ENCODE measurements at places on chromosomes 12 and 14. TPM values are rescaled to one million over a fixed set of nuclear protein-coding genes. Genes with fewer than 3 reads are reported as not detected.

GRCh38 chr12:113077057-113077858 lies 20.7 kb downstream of the DTX1 start:
- peaks cover 62% of the 10 kb centered on the region for H3K27me3 ChIP-seq
- DNase-seq: no peak
- H3K4me3 ChIP-seq: no peak overlapping the region
- H3K4me1 ChIP-seq: no peaks in the 10 kb centered on the region
- H3K36me3 ChIP-seq: no peaks in the 10 kb centered on the region

- no peak overlapping the region for H3K27ac ChIP-seq
- H3K36me3 ChIP-seq: peaks cover 2% of the 10 kb centered on the region
- no peak overlapping the region for H3K4me3 ChIP-seq
- peaks cover 7% of the 10 kb centered on the region for H3K27me3 ChIP-seq
- peaks cover 14% of the 10 kb centered on the region for H3K4me1 ChIP-seq
Observed at GRCh38 chr12:115210533-115211252, 526.7 kb upstream of the TBX3 start.

GRCh38 chr12:49871263-49871561 lies 28.3 kb upstream of the BCDIN3D start:
- peaks cover 19% of the 10 kb centered on the region for H3K4me1 ChIP-seq
- H3K27ac ChIP-seq: no peak overlapping the region
- H3K27me3 ChIP-seq: no peaks in the 10 kb centered on the region
- DNase-seq: no peak

DNA sequence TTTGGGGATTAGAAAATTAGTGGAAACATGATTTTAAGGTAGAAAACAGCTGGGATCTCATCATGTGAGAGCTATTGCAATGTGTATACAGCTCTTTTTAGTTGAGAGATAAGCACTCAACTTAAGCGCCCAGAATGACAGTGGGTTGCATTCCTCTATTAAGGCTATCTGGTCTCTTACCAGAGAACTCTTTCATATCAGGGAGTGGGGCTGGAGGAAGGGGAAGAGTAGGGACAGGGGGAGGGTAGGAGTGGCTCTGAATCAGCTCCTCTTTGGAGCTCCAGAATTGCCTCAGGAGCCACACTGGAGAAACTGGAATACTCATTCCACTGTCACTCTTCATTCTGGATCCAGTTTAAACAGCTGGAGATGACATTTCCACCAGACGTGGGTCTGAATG lies 9.2 kb upstream of the PLEKHG3 start:
- no peak overlapping the region for H3K27ac ChIP-seq
- no peak for DNase-seq
- no peaks in the 10 kb centered on the region for H3K27me3 ChIP-seq
- peaks cover 16% of the 10 kb centered on the region for H3K4me1 ChIP-seq
- no peaks in the 10 kb centered on the region for H3K36me3 ChIP-seq

TSHR gene
- total RNA-seq: not detected

GRCh38 chr12:62632411-62632918 lies 165.8 kb downstream of the MON2 start:
- peak overlapping the region; percentile 82 for H3K4me3 ChIP-seq
- H3K4me1 ChIP-seq: peaks cover 25% of the 10 kb centered on the region
- no peaks in the 10 kb centered on the region for H3K27me3 ChIP-seq
- peak overlapping the region; percentile 65 for H3K27ac ChIP-seq
- no peak for DNase-seq

NR4A1 gene
- 7.6 TPM for total RNA-seq

- H3K36me3 ChIP-seq: no peaks in the 10 kb centered on the region
- peaks cover 14% of the 10 kb centered on the region for H3K4me1 ChIP-seq
- DNase-seq: no peak
- H3K4me3 ChIP-seq: no peak overlapping the region
- H3K27ac ChIP-seq: no peak overlapping the region
- H3K27me3 ChIP-seq: no peaks in the 10 kb centered on the region
Observed at GRCh38 chr12:44159216-44159615, 323.3 kb downstream of the TMEM117 start.

- H3K4me3 ChIP-seq: no peak overlapping the region
- no peaks in the 10 kb centered on the region for H3K27me3 ChIP-seq
- H3K4me1 ChIP-seq: no peaks in the 10 kb centered on the region
- H3K36me3 ChIP-seq: no peaks in the 10 kb centered on the region
Observed at GRCh38 chr12:101186291-101186690, 23.7 kb downstream of the SLC5A8 start.

DNA sequence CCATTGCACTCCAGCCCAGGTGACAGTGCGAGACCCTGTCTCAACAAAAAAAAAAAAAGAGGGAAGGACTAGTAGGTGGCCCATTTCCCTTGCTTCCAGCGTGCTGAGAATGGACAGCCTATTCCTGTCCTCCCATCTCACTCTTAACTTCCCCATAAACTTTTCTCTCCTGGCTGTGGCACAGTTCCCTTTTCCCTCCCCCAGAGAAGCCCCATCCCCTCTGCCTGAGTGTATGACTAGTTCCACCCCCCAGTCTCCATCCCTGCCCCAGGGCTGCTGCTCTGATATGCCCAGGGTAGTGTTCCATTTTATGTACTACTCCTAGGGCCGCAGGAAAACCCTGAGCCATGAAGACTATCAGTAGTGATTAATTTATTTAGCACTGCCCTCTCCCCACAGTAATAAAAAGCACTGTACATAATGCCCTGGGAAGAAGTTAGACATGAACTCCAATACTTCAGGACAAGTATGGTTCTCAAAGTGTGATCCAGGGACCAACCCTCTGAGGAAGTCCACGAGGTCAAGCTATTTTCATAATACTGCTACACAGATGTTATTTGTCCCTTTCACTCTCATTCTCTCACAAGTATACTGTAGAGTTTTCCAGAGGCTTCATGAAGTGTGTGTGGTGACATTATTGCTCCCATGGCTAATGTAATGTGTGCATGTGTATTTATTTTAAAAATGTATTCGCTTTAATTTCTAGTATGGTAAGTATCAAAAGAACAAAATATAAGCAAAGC lies 11.5 kb upstream of the CHD4 start:
- H3K4me1 ChIP-seq: peaks cover 8% of the 10 kb centered on the region
- DNase-seq: no peak
- H3K4me3 ChIP-seq: no peak overlapping the region
- H3K27me3 ChIP-seq: no peaks in the 10 kb centered on the region
- H3K36me3 ChIP-seq: no peaks in the 10 kb centered on the region
- no peak overlapping the region for H3K27ac ChIP-seq

GRCh38 chr14:22556021-22556989 lies 32.7 kb downstream of the DAD1 start:
- no peaks in the 10 kb centered on the region for H3K27me3 ChIP-seq
- peaks cover 39% of the 10 kb centered on the region for H3K4me1 ChIP-seq
- peaks cover 2% of the 10 kb centered on the region for H3K36me3 ChIP-seq
- no peak for DNase-seq
- peak overlapping the region; percentile 93 for H3K27ac ChIP-seq

GAS2L3 gene
- 6.3 TPM for total RNA-seq

- H3K27ac ChIP-seq: no peak overlapping the region
- no peaks in the 10 kb centered on the region for H3K27me3 ChIP-seq
- H3K4me1 ChIP-seq: no peaks in the 10 kb centered on the region
Observed at GRCh38 chr14:37493606-37494005, 101.4 kb downstream of the FOXA1 start.

SLC6A15 gene
- total RNA-seq: not detected

GRCh38 chr12:42704810-42705401 lies 115.4 kb upstream of the PRICKLE1 start:
- no peak for DNase-seq
- H3K36me3 ChIP-seq: no peaks in the 10 kb centered on the region
- H3K27me3 ChIP-seq: no peaks in the 10 kb centered on the region
- H3K4me3 ChIP-seq: no peak overlapping the region

TMEM117 gene
- total RNA-seq: 20.0 TPM

DNA sequence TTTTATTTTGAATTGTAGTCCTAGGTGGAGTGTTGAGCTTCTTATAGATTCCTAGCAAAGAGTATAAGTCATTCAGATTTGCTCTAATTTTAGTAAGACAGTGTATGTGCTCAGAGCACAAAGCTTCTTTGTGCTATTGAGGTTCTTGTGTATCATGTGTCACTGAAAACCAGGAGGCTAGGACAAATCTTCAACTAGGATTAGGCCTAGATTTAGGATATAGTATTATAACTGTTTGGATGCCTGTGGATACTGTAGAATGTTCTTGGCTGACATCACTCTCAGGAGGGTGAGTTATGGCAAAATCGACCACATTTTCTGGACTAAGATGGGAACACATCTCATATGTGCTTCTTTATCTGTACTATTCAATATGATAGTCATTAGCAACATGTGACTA lies 86.5 kb downstream of the DHRS2 start:
- DNase-seq: no peak
- H3K4me3 ChIP-seq: no peak overlapping the region
- H3K4me1 ChIP-seq: no peaks in the 10 kb centered on the region
- no peaks in the 10 kb centered on the region for H3K36me3 ChIP-seq

DNA sequence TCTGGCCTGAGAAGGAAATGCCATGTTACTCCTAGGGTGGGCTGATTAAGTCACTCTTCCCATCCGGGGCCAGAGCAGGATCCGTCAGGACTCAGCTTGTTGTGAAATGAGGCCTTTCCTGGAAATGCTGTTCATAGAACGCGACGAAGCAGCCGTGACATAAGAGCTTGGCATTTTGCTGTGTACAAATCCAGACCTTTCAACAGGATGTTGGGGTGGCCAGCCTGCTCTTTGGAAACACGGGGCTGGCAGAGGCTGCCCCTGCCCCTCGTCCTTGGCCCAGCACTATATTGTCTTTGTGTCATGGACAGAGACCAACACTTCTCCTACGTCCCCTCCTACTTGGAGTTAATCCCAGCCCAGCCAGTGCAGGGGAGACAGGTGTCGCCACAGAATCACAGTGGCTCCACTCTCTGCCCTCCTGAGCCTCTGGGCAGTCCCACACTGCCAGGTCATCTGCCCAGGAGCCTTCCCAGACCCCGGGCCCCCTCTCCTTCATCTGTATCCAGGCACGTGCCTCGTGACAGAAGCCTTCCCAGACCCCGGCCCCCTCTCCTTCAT lies 18.6 kb upstream of the EIF5 start:
- peaks cover 1% of the 10 kb centered on the region for H3K27me3 ChIP-seq
- no peak for DNase-seq
- H3K27ac ChIP-seq: no peak overlapping the region

- no peak overlapping the region for H3K27ac ChIP-seq
- no peak overlapping the region for H3K4me3 ChIP-seq
- DNase-seq: no peak
- no peaks in the 10 kb centered on the region for H3K36me3 ChIP-seq
Observed at GRCh38 chr12:117468016-117468415, 106.6 kb upstream of the NOS1 start.

GRCh38 chr12:51067229-51067628 lies 16.2 kb downstream of the CSRNP2 start:
- H3K27ac ChIP-seq: no peak overlapping the region
- no peak for DNase-seq
- H3K27me3 ChIP-seq: no peaks in the 10 kb centered on the region
- H3K36me3 ChIP-seq: peaks cover 43% of the 10 kb centered on the region

DNA sequence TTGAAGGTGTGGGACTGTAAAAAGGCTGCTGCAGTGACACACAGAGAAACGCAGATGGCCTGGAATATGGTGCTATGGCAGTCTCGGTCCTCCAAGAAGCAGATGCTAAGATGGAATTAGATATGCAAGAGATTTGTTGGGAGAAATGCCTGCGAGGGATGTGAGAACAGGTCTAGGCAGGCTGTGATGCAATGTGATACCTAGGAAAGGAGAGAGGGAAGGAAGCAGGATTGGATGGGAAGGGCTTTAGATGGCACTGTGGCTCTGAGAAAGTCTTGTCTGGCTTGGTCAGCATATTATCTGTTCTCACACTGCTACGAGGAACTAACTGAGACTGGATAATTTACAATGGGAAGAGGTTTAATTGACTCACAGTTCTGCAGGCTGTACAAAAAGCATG lies 374.4 kb downstream of the BCAT1 start:
- no peaks in the 10 kb centered on the region for H3K4me1 ChIP-seq
- H3K27ac ChIP-seq: no peak overlapping the region
- no peak for DNase-seq
- H3K27me3 ChIP-seq: peaks cover 1% of the 10 kb centered on the region
- H3K36me3 ChIP-seq: peaks cover 5% of the 10 kb centered on the region

NGB gene
- not detected for total RNA-seq

DNA sequence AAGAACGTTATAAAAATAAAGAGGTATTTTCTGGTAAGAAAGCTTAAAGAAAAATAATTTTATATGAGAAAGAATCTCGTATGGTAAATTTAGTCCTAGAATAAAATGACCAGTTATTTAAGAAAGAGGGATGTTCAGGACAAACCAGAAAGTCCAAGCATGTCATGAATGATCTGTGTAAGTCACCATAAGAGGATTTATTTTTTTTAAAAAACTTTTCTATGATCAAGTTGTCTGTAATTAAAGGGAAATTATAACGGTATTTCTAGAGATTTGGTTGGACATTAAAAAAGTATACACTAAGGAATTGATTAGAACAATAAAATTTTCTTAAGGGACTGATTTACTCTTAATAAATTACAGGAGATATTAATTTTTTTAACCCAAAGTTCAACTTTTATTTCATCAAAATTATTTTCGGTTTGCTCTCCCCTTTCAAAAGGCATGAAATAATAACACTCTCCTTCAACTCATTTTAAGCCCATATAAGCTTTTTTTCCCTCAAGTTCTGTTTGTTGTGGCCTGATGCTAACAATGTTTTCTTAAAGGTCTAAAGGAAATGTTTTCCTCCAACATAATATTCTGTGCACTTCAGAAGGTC lies 49.9 kb upstream of the CPSF6 start:
- H3K4me1 ChIP-seq: no peaks in the 10 kb centered on the region
- no peak for DNase-seq
- no peak overlapping the region for H3K27ac ChIP-seq
- H3K4me3 ChIP-seq: no peak overlapping the region
- H3K36me3 ChIP-seq: peaks cover 3% of the 10 kb centered on the region

DNA sequence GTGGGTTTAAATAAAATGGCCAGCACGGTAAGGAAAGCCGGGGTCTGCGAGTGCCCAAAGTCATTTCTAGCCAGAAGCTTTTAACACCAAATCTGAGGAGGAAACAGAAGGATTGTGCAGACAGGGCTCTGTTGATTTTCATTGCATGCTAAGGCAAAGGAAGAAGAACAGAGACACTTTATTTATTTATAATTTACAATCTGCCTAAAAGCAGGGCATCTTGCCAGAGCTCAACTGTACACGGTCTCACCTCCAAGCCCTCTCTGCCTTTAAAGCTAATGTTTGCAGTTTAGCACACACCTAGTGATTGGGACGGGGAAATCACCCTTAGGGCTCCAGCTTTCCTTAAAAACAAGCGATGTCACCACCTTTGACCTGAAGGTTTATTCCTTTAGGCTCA lies 4.0 kb downstream of the KCNA5 start:
- peaks cover 6% of the 10 kb centered on the region for H3K36me3 ChIP-seq
- no peak for DNase-seq
- H3K27ac ChIP-seq: no peak overlapping the region
- peak overlapping the region; percentile 49 for H3K4me3 ChIP-seq
- peaks cover 56% of the 10 kb centered on the region for H3K27me3 ChIP-seq

GRCh38 chr12:56998981-56999380 lies 7.4 kb downstream of the ZBTB39 start:
- H3K27me3 ChIP-seq: no peaks in the 10 kb centered on the region
- H3K36me3 ChIP-seq: peaks cover 21% of the 10 kb centered on the region
- no peak for DNase-seq
- H3K4me1 ChIP-seq: peaks cover 8% of the 10 kb centered on the region

Measured in chondrocyte (in vitro differentiated cells).